ENCODE measurements at places on chromosomes 5 and 9.
A peak's percentile ranks its signal among the peaks of the same experiment; 100 is the strongest.

- DNase-seq = no peak
These were observed 251.3 kb downstream of the NR2F1-AS1 start for GRCh38 chr5:93329756-93330155.

DNA sequence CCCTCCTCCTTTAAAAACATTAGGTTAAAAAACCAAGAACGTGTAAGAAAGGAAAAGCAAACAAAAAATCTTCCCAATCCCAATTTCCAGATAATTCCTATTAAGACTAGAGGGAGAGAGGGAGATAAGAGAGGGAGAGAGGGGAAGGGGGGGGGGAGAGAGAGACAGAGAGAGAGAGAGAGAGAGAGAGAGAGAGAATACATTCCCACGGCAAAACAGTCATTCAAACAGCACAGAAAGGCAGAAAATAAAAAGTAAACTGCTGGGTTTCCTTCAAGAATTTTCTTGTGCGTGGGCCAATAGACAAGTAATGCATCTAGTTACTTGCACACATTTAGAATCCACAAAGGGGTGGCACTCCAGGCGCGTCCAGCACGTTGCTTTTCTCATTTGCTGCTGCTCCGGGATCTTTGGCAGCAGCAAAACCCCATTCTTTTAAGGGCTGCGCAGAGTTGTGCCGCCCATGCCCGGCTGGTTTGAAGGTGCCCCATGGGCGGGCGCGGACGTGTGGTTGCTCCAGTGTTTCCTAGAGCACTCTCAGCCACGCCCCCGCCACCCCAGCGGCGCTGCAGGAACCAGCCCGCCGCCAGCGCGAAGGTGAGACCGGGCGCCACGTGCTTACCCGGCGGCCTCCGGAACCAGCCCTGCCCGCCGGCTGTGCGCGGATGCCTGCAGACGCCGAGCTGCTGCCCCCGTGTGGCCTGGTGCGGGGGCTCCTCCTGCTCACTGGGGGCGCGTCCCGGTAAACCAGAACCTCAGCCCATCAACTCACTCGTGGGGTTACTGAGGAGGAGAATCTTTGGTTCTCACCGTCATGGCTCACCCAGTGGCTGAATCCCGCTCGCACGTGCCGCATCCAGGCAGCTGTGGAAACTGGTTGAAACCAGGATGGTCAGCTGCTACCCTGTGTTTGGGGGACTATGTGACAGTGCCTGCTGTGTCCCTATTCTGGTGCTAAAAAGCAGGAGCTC, 44.6 kb downstream of the STC2 start:
- peak; percentile 83 for DNase-seq

GRCh38 chr5:132199116-132199680, 28.5 kb downstream of the P4HA2 start:
- DNase-seq = no peak

GRCh38 chr5:100542086-100542485, 6.9 kb downstream of the FAM174A start:
- DNase-seq = no peak

DNA sequence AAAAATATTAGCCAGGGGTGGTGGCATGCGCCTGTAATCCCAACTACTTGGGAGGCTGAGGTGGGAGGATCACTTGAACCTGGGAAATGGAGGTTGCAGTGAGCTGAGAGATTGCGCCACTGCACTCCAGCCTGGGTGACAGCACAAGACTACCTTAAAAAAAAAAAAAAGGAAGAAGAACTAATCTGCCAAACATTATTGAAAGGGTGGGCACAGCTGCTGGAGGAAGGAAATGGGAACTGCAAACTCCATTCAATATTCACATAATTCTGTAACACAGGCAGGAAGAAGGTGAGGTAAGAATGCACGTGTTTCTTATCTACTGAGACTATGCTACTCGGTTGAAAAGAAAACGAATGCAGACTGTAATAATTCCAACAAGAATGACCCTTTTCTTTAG, 121.1 kb upstream of the GNA14 start:
- no peak for DNase-seq

DNA sequence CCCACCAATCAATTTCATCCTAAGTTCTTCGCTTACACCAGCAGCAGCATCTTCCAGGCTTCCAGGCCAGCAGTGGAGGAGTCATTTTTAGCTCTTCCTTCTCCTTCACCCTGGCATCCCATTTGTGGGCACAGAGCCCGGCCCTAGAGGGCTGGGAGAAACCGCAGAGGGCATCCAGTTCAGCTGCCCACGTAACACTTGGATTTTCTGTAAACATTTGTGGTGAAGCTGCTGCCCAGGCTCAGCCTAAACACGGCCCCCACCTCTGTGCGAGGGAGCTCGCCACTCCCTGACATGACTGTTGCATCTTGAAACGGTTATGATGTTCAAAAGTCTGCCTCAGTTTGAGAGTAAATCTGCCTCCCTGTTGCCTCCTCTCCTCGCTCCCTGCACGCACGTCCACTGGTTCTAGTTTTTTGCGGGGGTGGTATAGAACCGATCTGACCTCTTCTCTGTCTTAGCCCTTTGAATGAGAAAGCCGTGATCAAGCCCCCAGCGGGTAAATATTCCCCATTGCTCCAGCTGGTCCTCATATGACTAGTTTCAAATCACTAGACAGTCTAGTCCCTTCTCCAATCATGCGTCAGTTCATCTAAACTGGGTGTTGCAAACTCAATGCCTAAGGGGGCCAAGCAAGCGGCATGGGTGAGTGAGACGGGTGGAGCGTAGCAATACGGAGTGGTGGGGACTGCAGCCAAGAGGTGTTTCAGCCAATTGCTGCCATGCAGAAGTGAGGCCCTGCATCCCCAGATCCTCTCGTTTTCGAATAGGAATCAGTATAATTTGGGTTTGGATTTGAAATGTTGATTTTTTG, 34.9 kb upstream of the N4BP3 start:
- peak; percentile 79 for DNase-seq

- no peak for DNase-seq
These were observed 83.1 kb upstream of the RASA1 start for GRCh38 chr5:87184605-87185004.

- no peak for DNase-seq
These were observed 17.7 kb downstream of the GNAQ start for GRCh38 chr9:78013934-78014333.

GRCh38 chr5:105207066-105207465, 1644.5 kb upstream of the NUDT12 start:
- peak; percentile 2 for DNase-seq

DNA sequence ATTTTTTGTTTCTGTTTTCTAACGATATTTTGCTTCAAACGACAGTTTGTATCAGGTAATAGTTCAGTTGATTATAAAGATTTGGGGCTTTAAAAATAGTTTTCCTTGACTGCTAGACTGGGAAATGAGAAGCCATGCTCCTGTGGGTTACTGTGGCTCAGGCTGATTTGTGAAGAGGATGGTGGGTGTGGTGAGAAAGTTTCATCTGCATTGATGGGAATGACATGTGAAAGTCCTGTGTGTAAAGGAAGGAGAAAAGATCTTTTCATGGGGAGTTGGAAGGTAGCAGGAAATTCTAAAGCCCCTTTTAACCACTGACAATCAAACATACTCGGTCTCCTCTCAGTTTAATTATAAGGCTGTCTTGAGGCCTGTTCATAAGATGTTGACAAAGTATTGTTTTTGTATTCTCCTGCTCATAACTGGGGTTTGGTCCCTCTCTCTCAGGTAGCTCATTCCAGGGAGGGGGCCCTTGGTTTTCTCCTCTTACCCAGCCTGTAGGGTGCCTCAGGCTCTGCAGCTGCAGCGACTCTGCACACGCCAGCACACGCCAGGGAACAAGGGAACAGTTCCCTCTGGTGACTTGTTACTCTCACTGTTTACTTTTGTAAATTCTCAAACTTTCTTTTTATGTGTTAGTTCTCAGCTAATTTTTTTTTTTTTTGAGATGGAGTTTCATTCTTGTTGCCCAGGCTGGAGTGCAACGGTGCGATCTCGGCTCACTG, 91.6 kb downstream of the CARTPT start:
- DNase-seq = no peak

Measured in T47D (cell line).